Type B pancreatic cell (in vitro differentiated cells): ENCODE measurements at places on chromosomes 7 and 10. TPM values are rescaled to one million over a fixed set of nuclear protein-coding genes. Genes with fewer than 3 reads are reported as not detected.

The DPYSL4 gene
- 11.7 and 61.9 TPM in 2 replicates for total RNA-seq

- no peak for DNase-seq
Measured at GRCh38 chr7:79300573-79300972, 152.9 kb downstream of the MAGI2 start.

- no peak for DNase-seq
Measured at GRCh38 chr7:29281782-29282541, 87.4 kb downstream of the CHN2 start.

DNA sequence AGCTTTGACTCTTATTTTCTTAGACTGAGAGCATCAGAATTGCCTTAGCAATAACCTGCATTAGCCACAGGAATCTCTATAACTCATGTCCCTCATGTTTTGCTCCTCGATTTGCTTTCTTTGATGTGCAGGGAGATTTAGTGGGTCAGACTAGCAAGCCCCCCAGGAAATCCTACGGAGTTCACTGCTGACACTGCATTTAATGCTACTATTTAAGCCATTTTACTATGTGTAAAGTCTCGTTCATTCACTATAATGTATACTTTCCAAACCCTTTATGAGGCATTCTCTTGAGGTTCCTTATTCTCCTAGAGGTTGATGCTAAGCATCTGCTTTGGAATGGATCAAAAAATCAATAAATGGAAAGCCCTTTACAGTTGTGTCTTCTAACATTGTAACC is 28.4 kb downstream of the DYNC1I1 start:
- no peak for DNase-seq

- DNase-seq = no peak
Measured at GRCh38 chr7:40008223-40008815, 58.3 kb downstream of the CDK13 start.
